ENCODE measurements at places on chromosomes 5 and 9. TPM values are rescaled to one million over a fixed set of nuclear protein-coding genes. Genes with fewer than 3 reads are reported as not detected.

IRX1 gene
- not detected for total RNA-seq

FOXD4L3 gene
- 0.22 TPM for total RNA-seq

ZNF622 gene
- 37.1 TPM for total RNA-seq

CAMLG gene
- total RNA-seq: 27.5 TPM

CHSY3 gene
- total RNA-seq: not detected

DNA sequence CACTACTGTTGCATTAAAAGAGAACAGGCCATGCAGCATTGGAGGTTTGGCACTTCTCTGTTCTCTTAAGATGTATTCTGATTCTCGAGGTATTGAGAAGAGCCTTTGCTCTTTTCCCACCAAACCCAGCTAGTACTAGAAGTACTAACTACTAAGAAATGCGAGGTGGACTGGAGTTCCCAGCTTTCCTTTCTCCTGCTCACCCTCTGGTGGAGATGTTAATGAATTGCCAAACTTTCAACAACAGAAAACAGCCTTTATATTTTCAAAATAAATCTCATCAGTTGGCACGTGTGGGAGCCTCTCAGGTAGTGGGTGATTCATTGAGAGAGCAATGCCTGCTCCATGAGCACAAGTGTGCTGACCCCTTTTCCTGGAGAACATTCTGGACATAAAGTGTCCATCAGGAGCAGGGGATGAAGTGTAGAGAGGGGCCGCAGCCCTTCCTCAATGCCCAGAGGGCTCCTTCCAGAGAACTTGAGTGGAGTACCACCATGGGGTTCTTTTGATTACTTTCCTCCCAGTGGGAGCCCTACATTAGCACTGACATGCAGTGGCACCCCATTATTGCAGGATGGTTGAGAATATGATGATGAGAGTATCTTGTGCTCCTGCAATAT is 45.7 kb downstream of the TMEM174 start:
- H3K36me3 ChIP-seq: no peaks in the 10 kb centered on the region
- H3K27ac ChIP-seq: no peak overlapping the region
- H3K27me3 ChIP-seq: no peaks in the 10 kb centered on the region
- H3K4me3 ChIP-seq: no peak overlapping the region
- H3K4me1 ChIP-seq: peaks cover 10% of the 10 kb centered on the region

DNA sequence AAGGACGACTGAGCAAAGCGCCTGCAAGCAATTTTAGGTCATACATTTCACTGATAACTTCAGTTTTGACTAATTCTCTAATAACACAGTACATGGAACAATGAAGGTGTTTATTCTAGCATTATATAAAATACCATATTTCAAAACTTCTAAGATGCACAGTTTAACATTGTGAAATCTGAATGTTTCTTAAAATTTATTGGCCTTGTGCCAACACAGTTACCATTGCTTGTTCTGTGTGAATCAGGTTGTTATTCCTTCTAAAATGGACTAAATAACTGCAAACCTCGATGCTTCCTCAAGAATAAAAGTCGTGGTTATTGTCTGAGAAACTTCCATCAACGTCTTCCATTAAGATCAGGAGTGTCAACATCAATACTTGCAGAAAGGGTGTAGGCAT is 8.0 kb downstream of the MCC start:
- H3K4me3 ChIP-seq: no peak overlapping the region
- no peaks in the 10 kb centered on the region for H3K4me1 ChIP-seq
- H3K27ac ChIP-seq: no peak overlapping the region
- no peak for DNase-seq

- no peaks in the 10 kb centered on the region for H3K36me3 ChIP-seq
- H3K4me3 ChIP-seq: no peak overlapping the region
- no peak for DNase-seq
- H3K4me1 ChIP-seq: peaks cover 21% of the 10 kb centered on the region
Measured at GRCh38 chr9:128421482-128421996, 882 bp downstream of the CERCAM start.

DNA sequence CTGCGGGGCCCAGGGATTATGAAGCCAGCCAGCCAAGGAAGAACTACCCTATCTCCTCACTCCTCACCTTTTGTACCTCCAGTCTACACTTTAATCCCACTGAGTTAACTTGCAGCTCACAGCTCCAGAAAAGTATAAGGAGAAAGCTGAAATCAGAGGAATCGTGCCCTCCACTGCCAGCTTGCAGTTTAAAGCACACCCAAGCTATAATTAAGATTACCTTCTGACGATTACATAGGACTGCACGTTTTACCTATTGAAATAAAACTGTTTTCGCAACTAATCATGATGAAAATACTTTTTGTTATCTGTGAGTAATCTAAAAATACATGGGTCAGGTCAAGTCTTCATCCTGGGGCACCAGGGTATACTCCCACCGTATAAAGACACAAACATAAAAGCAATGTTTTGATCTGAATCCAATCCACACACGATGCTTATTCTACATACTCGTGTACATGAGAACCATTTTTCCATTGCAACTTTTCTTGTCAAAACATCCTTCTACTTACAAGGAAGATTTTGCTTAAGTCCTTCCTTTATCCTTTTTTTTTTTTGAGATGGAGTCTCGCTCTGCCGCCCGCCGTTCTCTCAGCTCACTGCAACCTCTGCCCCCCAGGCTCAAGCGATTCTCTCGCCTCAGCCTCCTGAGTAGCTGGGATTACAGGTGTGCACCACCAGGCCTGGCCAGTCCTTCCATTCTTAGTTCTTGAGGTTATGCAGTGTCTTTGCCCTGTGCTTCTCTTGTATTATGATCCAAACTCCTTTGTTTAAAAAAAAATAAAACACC is 7.6 kb downstream of the RPL37 start:
- H3K27me3 ChIP-seq: no peaks in the 10 kb centered on the region
- no peak overlapping the region for H3K4me3 ChIP-seq
- H3K27ac ChIP-seq: no peak overlapping the region
- peaks cover 27% of the 10 kb centered on the region for H3K36me3 ChIP-seq
- no peaks in the 10 kb centered on the region for H3K4me1 ChIP-seq
- no peak for DNase-seq

DNA sequence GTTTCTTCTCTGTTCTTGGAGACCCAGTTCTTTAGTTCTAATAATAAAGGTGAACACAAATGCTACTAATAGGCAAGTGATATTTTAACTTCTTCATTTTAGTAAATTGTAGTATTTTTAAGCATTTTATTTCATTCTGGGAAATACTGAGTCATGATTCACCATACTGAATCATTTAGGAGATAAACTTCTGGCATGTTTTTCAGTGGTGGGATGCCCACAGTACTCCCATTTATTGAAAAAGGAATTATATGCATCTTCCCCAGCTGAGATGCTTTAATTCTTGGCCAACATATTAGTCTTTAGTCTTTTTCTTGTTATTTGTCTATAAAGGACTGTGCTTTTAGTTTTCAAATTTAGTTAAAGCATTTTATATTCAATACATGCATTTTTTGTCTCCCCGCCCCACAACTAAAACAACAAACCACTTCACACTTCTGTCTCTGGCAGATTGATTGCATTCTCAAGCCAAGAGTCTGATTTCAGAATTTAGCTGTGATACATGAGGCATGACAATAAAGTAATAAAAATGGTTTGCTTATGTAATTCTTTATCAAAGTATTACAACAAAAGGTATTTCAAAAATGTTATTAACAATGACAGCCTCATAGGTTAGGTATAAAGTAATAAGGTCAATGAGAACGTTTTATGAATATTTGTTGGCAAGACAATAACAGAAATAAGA is 125.2 kb upstream of the CDH18 start:
- no peaks in the 10 kb centered on the region for H3K36me3 ChIP-seq
- no peak for DNase-seq
- no peaks in the 10 kb centered on the region for H3K4me1 ChIP-seq
- H3K27ac ChIP-seq: no peak overlapping the region
- H3K4me3 ChIP-seq: no peak overlapping the region
- H3K27me3 ChIP-seq: no peaks in the 10 kb centered on the region

DNA sequence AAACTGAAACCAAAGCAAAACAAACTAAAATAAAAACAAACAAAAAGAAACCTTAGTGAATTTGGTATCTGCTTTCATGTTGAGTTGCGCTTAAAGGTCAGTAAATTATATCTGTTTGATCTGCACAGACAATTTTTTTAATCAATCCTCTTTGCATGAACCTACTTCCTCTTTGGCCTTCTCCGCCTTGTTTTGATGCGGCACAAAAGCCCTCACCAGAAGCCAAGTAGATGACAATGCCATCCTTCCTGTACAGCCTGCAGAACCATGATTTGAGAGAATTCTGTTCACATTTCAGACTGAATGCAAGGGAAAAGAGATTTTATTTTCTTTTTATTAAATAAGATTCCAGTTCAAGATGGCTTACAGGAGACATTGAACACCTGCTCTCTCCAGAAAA is 473.6 kb upstream of the FTMT start:
- H3K36me3 ChIP-seq: no peaks in the 10 kb centered on the region
- no peak overlapping the region for H3K4me3 ChIP-seq

GRCh38 chr5:107951309-107951708 is 280.6 kb upstream of the EFNA5 start:
- no peak overlapping the region for H3K4me3 ChIP-seq
- DNase-seq: no peak
- H3K36me3 ChIP-seq: no peaks in the 10 kb centered on the region
- no peaks in the 10 kb centered on the region for H3K27me3 ChIP-seq
- H3K27ac ChIP-seq: no peak overlapping the region

DNA sequence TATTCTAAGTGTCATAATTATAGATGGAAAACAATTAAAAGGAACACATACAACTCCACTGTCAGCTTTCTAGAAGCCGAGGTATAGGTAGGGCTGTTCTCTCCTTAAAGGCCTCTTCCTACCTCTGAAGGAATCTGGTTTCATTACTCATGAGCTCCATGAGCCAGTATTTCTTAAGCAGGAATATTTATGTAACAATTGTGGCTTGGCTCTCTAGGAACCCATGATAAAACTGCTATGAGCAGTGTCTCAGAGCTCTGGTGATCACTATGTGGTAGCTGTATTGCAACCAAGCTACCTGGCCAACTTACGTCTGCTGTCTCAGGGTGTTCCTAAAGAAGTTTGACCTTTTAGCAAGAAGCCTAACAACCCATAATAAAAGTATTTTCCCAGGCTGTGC is 157.7 kb downstream of the CEP120 start:
- no peak overlapping the region for H3K4me3 ChIP-seq
- H3K27ac ChIP-seq: no peak overlapping the region
- DNase-seq: no peak
- no peaks in the 10 kb centered on the region for H3K36me3 ChIP-seq

DNA sequence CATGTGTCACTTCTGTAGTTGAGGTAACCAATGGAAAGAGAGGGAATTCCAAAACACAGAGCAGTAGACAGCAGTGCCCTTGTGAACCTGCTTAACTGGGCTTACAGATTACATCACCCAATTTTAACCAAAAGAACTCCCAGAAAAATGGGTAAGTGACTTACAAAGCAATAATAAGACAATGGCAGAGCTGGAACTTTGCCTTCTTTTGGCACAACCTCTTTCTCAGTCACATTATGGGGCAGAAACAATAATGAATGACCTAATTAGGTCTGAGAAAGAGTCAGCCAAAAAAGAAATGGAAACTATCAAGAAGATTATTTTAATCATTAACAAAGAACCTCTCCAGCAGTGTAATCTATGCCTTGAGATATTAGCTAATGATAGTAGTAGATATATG is 146.5 kb downstream of the SPATA31D1 start:
- H3K4me3 ChIP-seq: no peak overlapping the region
- no peaks in the 10 kb centered on the region for H3K36me3 ChIP-seq
- H3K4me1 ChIP-seq: peaks cover 14% of the 10 kb centered on the region
- no peak for DNase-seq

GRCh38 chr5:67431191-67431590 is 234.6 kb upstream of the CD180 start:
- no peak overlapping the region for H3K27ac ChIP-seq
- H3K27me3 ChIP-seq: no peaks in the 10 kb centered on the region
- no peak overlapping the region for H3K4me3 ChIP-seq
- H3K4me1 ChIP-seq: no peaks in the 10 kb centered on the region
- DNase-seq: no peak

DNA sequence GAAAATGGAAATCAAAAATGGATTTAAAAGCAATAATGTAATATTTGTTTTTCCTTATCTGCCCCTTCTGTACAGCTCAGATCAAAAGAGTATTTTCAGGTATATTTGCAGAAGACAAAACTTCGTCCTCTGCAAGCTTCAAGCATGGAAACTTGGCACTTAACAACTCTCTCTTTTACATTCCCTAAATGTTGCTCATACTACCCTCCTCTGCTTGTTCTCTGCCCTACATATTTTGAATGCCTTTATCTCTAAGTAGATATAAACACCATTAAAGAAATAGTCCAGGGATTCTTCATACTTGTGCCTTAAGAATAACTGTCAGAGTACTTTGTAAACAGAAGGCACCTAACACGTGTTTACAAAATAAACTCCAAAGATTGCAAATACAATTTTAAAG is 19.2 kb upstream of the SMC2 start:
- DNase-seq: no peak
- no peak overlapping the region for H3K27ac ChIP-seq
- H3K27me3 ChIP-seq: no peaks in the 10 kb centered on the region
- H3K4me1 ChIP-seq: no peaks in the 10 kb centered on the region
- H3K4me3 ChIP-seq: no peak overlapping the region
- no peaks in the 10 kb centered on the region for H3K36me3 ChIP-seq

- H3K27me3 ChIP-seq: no peaks in the 10 kb centered on the region
- no peak overlapping the region for H3K4me3 ChIP-seq
- no peak for DNase-seq
- H3K36me3 ChIP-seq: no peaks in the 10 kb centered on the region
- no peak overlapping the region for H3K27ac ChIP-seq
- no peaks in the 10 kb centered on the region for H3K4me1 ChIP-seq
Measured at GRCh38 chr5:67265951-67266350, 69.4 kb upstream of the CD180 start.
